PC-3 (cell line): ENCODE measurements at places on chromosomes 6 and 20. TPM values are rescaled to one million over a fixed set of nuclear protein-coding genes. Genes with fewer than 3 reads are reported as not detected.

- DNase-seq = peak; percentile 69
Observed at GRCh38 chr6:15322781-15323536, 77.1 kb downstream of the JARID2 start.

- DNase-seq = no peak
Observed at GRCh38 chr6:166849749-166850183, 106.6 kb downstream of the RNASET2 start.

DNA sequence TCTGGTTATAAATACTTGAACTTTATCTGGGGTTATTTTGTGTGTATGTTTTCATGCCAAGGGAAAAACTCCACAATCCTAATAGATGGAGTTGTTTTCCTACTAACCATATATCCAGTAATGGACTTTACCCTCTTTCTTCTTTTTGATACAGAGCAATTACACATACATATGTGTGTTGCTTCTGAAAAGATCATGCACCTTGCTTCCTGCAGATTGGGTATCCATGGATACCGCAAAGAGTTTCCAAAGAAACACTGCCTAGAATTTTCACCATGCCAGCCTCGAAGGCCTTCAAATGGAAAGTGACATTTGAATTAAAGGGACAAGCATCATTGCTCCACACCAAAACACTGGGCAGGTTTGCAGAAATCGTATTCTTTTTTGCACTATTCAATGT is 26.8 kb downstream of the HDDC2 start:
- no peak for DNase-seq

Gene SIRPD
- 0.18 and 0.23 TPM in 2 replicates for total RNA-seq

DNA sequence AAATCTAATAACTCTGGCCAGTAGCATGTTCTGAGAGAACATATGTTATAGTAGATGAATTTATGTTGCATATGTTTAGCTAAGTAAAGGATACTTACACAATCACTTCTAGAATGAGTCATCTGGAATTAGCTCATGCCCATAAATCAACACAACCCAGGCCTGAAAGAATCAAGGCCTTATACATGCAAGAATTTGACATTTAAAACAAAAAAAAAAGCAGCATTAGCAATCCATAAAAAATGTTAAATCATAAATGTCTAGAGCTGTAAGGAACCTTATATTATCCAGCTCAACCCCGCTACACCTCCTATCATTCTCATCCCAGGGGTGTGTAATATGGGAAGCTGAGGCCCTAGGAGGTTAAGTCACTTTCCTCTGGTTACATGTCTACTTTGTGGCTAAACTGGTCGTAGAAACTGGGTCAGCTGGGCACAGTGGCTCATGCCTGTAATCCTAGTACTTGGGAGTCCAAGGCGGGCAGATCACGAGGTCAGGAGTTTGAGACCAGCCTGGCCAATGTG is 105.2 kb upstream of the CARMIL1 start:
- DNase-seq = peak; percentile 96

Gene SIRPG
- total RNA-seq = 0.86 TPM in 1 of 2 replicates, not detected in the other

Gene BMP6
- total RNA-seq = 0.15 and 1.3 TPM in 2 replicates

Gene IPCEF1
- 0.12 and 0.29 TPM in 2 replicates for total RNA-seq

GRCh38 chr6:92362404-92362803 is 1057.0 kb downstream of the EPHA7 start:
- DNase-seq = no peak

Gene DCBLD1
- total RNA-seq = 31.1 and 35.9 TPM in 2 replicates

- no peak for DNase-seq
Observed at GRCh38 chr6:9159051-9159450, 723.7 kb upstream of the SLC35B3 start.

- DNase-seq = no peak
Observed at GRCh38 chr6:45666846-45667245, 289.1 kb upstream of the SUPT3H start.

DNA sequence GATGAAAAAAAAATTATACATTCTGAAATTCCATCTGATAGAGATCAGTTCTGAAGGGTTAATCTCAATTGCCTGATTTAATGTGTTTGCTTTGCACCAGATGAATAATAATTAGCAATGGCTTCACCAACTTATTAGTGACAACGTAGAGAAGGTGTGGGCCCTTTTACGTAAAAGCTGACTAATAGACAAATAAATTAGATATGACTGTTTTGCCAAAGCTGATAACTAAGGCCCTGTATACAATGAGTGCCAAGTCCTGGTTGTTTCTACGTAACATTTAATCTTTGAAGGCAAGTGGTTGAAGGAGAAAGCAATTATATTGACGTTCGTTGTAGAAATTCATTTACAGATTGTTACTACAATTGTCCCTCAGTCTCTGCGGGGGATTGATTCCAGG is 10.8 kb downstream of the SGK1 start:
- no peak for DNase-seq

DNA sequence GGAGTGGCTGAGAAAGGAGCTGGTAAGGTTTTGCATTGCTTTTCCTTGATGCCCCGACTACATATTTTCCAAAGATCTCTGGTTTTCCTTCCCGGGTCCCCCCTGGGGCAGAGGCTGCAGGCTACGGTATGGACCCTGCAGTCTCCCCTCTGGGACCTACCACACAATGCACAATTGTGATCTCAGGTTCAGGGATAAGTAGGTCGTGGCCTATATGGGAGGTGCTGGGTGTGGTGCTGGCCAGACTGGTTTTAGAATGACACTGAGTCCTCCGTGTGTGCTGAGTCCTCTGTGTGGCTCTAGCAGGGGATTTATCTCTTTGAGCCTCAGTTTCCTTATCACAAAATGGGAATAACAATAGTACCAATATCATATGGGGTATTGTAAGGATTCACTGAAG is 376 bp downstream of the C20orf202 start:
- no peak for DNase-seq

Gene WFDC10B
- not detected in 2 replicates for total RNA-seq

DNA sequence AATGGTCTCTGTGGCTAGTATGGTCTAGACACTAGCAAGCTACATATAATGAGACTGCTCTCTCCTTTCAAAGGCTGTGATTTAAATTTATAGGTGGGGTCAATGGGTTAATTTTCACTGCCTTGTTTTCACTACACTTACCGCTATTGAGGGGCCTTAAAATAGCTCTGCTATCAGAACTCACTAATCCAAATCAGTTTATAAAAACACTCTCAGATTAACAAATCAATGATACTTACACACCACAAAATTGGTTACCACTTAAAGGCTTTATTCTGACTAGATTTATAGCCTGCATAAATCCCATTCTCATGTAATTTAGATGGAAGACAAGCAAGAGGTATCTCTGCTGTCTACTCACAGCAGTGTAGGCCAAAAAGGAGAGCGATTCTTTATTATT is 313.0 kb upstream of the AGPAT4 start:
- no peak for DNase-seq

GRCh38 chr20:38117205-38117604 is 47.9 kb downstream of the TGM2 start:
- DNase-seq = no peak

Gene CHMP4B
- total RNA-seq = 68.8 and 91.1 TPM in 2 replicates

DNA sequence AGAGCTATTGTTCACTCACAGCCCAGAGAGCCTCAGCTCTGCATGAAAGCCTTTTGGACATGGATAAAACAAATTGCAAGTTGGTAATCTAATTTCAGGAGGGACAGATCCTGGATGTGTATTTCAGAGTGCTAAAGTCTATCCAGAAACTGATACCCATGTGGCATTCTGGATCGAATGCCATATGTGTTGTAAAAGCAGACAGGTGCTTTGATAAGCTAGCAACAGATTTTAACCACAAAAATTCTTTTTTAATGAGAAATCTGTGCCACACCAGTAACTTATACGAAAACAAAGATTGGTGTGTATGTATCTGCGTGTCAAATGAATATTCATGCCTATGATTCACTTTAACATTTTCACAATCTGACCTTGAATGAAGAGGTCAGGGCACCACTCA is 936.6 kb upstream of the MAP3K7 start:
- DNase-seq = no peak

DNA sequence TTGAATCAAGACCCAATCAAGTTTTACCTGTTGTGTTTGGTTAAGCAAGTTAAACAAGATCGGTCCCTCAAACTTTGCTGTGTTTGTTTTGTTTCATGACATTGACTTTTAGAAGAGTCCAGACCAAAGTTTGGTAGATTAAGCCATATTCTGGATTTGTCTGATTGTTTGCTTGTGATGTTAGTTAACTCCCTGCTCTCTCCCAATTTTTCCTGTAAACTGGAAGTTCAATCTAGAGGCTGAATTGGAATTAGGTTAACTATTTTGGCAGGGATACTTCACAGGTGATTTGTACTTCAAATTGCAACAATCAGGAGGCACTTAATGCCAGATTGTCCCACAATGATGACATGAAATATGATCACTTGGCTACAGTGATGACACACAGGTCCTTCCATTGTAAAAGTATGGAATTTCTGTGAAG is 13.6 kb upstream of the SH3BGRL2 start:
- peak; percentile 60 for DNase-seq

- DNase-seq = no peak
Observed at GRCh38 chr6:81634155-81634880, 118.2 kb downstream of the TENT5A start.

- DNase-seq = peak; percentile 93
Observed at GRCh38 chr6:141552463-141552862, 580.3 kb upstream of the GJE1 start.

GRCh38 chr6:2947445-2947844 is 23.9 kb downstream of the SERPINB6 start:
- no peak for DNase-seq

DNA sequence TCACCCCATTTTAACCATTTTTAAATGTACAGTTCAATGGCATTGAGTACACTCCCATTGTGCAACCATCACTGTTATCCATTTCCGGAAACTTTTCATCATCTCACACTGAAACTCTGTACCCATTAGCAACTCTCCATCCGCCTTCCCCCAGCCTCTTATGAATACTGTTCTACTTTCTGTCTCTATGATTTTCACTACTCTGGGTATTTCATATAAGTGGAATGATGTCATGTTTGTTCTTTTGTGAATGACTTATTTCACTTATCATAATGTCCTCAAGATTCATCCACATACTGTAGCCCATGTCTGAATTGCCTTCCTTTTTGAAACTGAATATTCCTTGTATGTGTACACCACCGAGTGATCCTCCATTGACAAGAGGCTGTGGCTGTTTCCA is 92.9 kb upstream of the TOX2 start:
- DNase-seq = no peak

- no peak for DNase-seq
Observed at GRCh38 chr6:7271205-7271534, 41.8 kb downstream of the SSR1 start.

Gene BPIFB1
- total RNA-seq = not detected in 2 replicates

- no peak for DNase-seq
Observed at GRCh38 chr6:6634735-6635075, 46.2 kb downstream of the LY86 start.

Gene GLO1
- 194 and 233 TPM in 2 replicates for total RNA-seq

Gene ETV7
- total RNA-seq = not detected in 2 replicates

DNA sequence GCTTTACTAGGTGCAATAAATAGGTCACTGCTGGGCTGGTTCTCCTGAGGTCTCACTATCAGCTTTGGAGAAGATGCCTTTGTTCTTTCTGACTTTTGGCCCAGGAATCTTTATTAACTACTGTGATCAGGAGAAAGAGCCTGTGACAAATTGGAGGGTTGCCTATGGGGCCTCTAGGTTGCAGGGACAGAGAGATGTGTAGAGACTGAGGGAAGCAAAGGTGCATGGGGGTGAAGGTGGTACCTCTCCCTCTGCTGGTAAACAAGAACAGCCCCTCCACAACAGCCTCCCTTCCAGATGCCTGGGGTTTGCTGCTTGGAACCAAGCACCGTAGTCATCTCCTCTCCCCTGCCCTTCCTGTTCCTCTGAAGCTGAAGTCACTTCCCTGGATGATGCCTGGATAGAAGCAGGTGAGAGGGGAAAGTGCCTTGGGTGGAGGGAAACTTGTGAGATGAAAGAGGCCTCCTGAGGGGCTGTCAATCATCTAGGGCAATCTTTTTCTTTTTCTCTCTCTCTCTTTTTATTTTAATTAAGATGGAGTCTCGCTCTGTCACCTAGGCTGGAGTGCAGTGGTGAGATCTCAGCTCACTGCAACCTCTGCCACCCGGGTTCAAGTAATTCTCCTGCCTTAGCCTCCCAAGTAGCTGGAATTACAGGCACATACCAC is 57.4 kb upstream of the DUSP22 start:
- no peak for DNase-seq

DNA sequence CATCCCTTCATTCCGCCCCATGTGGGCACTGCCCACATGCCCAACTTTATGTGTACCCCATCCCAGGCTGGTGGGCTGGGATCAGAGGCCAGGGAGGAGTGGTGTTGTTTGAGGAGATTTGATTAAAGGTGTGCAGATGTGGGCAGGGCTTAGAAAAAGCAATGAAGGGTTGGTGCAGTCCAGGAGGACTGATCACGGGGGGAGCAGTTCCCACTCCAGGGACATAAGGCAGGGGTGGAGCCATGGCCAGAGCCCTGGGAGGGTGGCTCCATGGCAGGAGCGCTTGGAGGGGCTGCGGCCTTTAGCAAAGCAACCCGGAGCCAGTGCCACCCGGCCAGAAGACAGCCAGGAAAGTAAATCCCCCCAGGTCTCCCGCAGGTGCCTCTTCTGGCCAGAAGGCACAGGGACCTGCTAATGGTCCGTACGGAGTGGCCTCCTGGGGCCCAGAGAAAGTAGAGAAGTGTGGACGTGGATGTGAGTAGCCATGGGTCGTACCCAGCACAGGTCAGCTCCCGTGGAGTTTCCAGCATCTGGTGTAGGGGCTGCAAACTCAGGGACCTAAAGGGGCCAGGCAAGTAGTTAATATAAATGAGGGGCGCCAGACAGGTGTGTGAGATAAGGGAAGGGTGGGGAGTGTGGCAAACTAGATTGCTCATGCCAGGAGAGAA is 62.1 kb upstream of the APCDD1L start:
- no peak for DNase-seq

Gene CAPN11
- total RNA-seq = not detected in 2 replicates

- peak; percentile 71 for DNase-seq
Observed at GRCh38 chr6:30882759-30883684, 1.3 kb upstream of the DDR1 start.

Gene HLA-G
- total RNA-seq = not detected in 2 replicates

Gene CASS4
- 0.04 and 0.17 TPM in 2 replicates for total RNA-seq

GRCh38 chr6:125585470-125585869 is 164.0 kb upstream of the HEY2 start:
- DNase-seq = no peak

DNA sequence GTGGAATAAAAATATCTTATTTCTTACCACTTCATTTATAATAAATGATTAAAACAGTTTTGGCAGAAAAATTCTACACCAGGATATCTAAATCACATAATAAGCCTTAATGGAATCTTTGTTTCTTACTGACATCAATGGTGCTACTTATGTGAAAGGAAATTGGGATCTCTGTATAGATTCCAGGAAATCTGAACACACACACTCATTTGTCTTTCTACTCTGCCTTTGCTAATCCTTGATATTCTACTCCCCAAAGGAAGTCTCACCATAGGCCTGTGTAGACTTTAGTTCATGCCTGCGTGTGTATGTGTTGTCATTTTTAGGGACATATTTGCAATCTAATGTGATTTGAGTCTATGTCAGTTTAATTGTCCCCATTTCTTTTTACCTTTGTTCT is 7.9 kb downstream of the ADGRB3 start:
- no peak for DNase-seq
